ENCODE measurements at places on chromosomes 2 and 18.

GRCh38 chr2:228239207-228239906, 57.9 kb upstream of the SPHKAP start:
- DNase-seq = no peak

- no peak for DNase-seq
Observed at GRCh38 chr2:38279201-38279600, 97.9 kb downstream of the ATL2 start.

DNA sequence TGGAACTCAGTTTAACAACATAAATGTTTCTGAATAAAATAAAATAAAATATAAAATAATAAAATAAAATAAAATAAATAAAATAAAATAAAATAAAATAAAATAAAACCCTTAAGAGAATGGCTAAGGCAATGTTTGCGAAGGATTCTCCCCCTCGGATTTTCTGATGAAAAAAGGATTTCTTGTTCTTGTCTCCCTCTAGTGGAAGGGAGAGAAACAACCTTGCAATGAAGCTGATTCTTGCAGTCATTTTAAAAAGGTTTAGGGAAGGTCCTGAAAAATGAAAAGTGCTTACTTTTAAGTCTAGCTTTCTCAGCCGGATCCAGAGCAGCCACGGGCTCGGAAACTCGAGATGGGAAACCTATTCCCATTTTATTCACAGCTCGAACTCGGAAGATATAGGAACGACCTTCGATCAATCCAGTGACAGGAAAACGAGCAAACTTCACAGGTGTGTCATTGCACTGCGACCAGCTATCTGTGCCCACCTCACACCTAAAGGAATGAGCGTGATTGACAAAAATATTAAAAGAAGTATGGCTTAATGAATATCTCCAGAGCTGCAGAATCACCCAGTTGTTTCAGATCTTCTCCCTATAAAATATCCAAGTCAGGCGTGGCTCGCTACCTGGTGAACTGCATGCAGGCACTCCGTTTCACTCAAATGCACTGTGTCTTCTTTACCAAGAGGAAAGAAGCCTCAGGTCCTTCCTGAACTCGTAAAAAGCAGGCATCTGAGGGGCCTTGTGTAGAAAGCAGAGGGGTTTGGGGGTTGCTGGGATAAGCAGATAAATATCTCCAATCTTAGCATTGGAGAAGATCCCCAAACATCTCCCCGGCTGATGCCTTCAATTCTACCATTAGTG, 68.1 kb downstream of the MYOM1 start:
- DNase-seq = peak; percentile 35

- peak; percentile 79 for DNase-seq
Observed at GRCh38 chr18:8003878-8004675, 437.0 kb downstream of the PTPRM start.

Measured in endothelial cell of umbilical vein (primary cell).